Activated naive CD4-positive, alpha-beta T cell treated with anti-CD3 and anti-CD28 coated beads for 36 hours (primary cell): ENCODE measurements at places on chromosomes 16 and 17. TPM values are rescaled to one million over a fixed set of nuclear protein-coding genes. Genes with fewer than 3 reads are reported as not detected.

HSF4 gene
- 12.3 TPM for total RNA-seq

CDRT4 gene
- total RNA-seq, result 1.0 TPM

PRRT2 gene
- total RNA-seq, result 0.83 TPM

PEMT gene
- total RNA-seq, result 33.7 TPM

EMP2 gene
- not detected for total RNA-seq

KRTAP1-1 gene
- total RNA-seq, result not detected

FOXN1 gene
- total RNA-seq, result not detected

ENPP7 gene
- not detected for total RNA-seq

PIMREG gene
- total RNA-seq, result 19.0 TPM

SMIM5 gene
- not detected for total RNA-seq

HLF gene
- total RNA-seq, result 0.86 TPM

ABCA8 gene
- total RNA-seq, result not detected

- no peak overlapping the region for H3K4me3 ChIP-seq
- H3K27ac ChIP-seq, result no peak overlapping the region
- peaks cover 8% of the 10 kb centered on the region for H3K36me3 ChIP-seq
- peaks cover 29% of the 10 kb centered on the region for H3K4me1 ChIP-seq
These were observed 45.8 kb downstream of the MPRIP start for GRCh38 chr17:17088086-17088485.

DNA sequence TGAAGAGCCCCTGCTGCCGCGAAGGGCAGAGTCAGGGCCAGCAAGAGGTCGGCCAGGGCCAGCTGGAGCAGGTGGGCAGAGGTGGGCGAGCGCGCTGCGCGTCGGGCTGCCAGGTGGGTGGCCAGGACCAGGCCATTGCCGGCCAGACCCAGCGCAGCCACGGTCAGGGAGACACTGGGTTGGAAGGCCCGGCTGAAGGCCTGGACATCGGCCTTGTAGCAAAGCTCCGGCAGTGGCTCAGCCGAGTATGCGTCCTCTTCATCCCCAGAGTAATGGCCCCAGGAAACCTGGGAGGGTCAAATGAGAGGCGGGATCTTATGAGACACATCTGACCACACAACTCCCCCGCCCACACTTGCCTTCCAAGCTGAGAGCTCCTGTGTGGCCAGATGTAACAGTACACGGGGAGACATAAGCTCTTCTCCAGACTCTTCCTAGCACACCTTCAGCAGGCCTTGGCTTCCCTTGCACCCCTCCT lies 1.3 kb downstream of the CCR10 start:
- DNase-seq, result no peak
- no peak overlapping the region for H3K4me3 ChIP-seq
- H3K36me3 ChIP-seq, result no peaks in the 10 kb centered on the region

GRCh38 chr16:81876273-81876900 lies 97.3 kb downstream of the PLCG2 start:
- H3K4me1 ChIP-seq, result peaks cover 12% of the 10 kb centered on the region
- H3K4me3 ChIP-seq, result no peak overlapping the region
- no peaks in the 10 kb centered on the region for H3K36me3 ChIP-seq
- H3K27me3 ChIP-seq, result no peaks in the 10 kb centered on the region
- H3K27ac ChIP-seq, result no peak overlapping the region

GRCh38 chr16:3486506-3487215 lies 8.6 kb downstream of the C16orf90 start:
- DNase-seq, result no peak
- H3K27me3 ChIP-seq, result no peaks in the 10 kb centered on the region
- H3K36me3 ChIP-seq, result peaks cover 21% of the 10 kb centered on the region
- no peak overlapping the region for H3K27ac ChIP-seq
- no peaks in the 10 kb centered on the region for H3K4me1 ChIP-seq

DNA sequence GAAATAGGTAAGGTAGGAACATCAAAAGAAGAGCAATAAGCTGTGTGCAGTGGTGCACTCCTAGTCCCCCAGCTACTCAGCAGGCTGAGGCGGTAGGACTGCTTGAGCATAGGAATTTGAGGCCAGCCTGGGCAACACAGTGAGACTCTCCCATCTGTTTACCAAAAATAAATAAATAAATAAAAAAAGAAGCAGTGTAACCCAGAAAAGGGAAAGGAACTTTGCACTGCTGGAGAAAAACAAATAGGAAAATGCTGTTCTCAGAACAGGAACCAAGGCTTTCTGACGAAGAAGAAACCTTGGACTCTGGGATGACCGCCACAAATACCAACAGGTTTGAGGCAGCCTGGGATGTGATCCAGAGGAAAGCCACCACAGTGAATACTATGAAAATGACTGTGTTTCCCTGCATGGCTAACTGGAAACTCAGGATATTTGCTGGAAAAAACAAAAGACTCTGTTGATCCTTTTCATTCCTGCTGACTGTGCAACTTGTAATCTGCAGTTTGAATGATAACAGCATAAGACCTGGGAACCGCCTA lies 41.2 kb downstream of the TTC19 start:
- no peak for DNase-seq
- no peak overlapping the region for H3K4me3 ChIP-seq
- H3K4me1 ChIP-seq, result peaks cover 11% of the 10 kb centered on the region
- H3K36me3 ChIP-seq, result peaks cover 39% of the 10 kb centered on the region
- peak overlapping the region; percentile 61 for H3K27ac ChIP-seq
- no peaks in the 10 kb centered on the region for H3K27me3 ChIP-seq

- H3K27me3 ChIP-seq, result peaks cover 8% of the 10 kb centered on the region
- H3K4me3 ChIP-seq, result peak overlapping the region; percentile 87
- H3K27ac ChIP-seq, result no peak overlapping the region
- peak; percentile 21 for DNase-seq
These were observed 792 bp downstream of the TMEM231 start for GRCh38 chr16:75555213-75555706.

GRCh38 chr17:17513626-17514025 lies 17.4 kb upstream of the RASD1 start:
- H3K27ac ChIP-seq, result no peak overlapping the region
- no peaks in the 10 kb centered on the region for H3K27me3 ChIP-seq
- H3K4me3 ChIP-seq, result no peak overlapping the region
- no peaks in the 10 kb centered on the region for H3K36me3 ChIP-seq

- DNase-seq, result no peak
- H3K4me3 ChIP-seq, result no peak overlapping the region
- peaks cover 3% of the 10 kb centered on the region for H3K4me1 ChIP-seq
- H3K27me3 ChIP-seq, result no peaks in the 10 kb centered on the region
These were observed 32.6 kb downstream of the PLXDC1 start for GRCh38 chr17:39118674-39119419.

GRCh38 chr16:25478476-25478875 lies 213.3 kb upstream of the HS3ST4 start:
- no peak for DNase-seq
- H3K36me3 ChIP-seq, result no peaks in the 10 kb centered on the region
- H3K27me3 ChIP-seq, result no peaks in the 10 kb centered on the region
- H3K4me1 ChIP-seq, result no peaks in the 10 kb centered on the region
- no peak overlapping the region for H3K27ac ChIP-seq

DNA sequence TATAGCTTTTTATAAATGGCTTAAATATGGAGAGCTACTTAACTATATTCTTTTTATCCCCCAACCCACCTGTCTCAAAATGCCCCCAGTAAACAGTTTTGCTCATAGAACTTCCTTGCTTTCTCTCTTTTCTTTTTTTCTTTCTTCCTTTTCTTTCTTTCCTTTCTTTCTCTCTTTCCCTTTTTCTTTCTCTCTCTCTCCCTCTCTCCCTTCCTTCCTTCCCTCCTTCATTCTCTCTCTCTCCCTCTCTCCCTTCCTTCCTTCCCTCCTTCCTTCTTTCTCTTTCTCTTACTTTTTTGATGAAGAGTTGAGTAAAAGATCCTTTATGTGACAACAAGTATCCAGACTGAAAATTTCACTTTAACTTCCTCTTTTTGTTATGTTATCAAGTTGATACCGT lies 48.2 kb downstream of the KCNJ2 start:
- no peak for DNase-seq
- no peak overlapping the region for H3K4me3 ChIP-seq
- no peaks in the 10 kb centered on the region for H3K36me3 ChIP-seq

DNA sequence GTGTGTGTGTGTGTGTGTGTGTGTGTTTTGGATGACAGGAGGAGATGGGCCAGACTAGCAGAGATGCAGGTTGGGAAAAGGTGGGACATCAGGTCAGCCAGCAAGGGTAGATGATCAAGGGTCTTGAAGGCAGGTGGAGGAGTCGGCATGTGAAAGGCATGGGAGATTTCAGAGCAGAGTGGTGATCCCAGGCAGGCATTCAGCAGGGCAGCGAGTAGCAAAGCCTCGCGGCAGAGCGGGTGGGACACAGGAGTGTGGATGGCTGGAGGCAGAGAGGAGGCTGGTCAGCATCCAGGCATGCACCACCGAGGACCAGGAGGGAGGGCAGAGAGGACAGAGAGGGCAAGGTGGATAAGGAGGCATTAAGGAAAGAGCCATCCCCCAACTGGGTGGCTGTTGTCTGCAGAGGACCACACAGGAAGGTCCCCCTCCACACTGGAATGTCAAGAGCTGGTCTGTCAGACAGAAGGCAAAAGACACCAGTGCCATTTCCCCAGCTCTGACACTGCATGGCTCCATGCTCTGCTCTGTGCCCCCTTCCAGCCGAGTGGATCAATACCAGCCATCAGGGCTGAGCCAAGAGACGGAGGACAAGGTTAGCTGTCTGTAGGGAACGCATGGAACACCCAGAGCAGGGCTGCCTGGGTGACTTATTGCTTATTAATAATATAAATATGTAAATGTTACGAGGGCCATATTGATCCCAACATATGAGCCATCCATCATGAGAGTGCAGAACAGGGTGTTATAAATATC lies 74.8 kb upstream of the RPL38 start:
- H3K4me3 ChIP-seq, result no peak overlapping the region
- no peak overlapping the region for H3K27ac ChIP-seq
- peaks cover 18% of the 10 kb centered on the region for H3K27me3 ChIP-seq
- no peaks in the 10 kb centered on the region for H3K36me3 ChIP-seq
- no peak for DNase-seq
- no peaks in the 10 kb centered on the region for H3K4me1 ChIP-seq

GRCh38 chr16:56363781-56364565 lies 61.4 kb downstream of the AMFR start:
- H3K27ac ChIP-seq, result no peak overlapping the region
- H3K4me3 ChIP-seq, result no peak overlapping the region
- DNase-seq, result no peak
- peaks cover 12% of the 10 kb centered on the region for H3K36me3 ChIP-seq
- H3K27me3 ChIP-seq, result no peaks in the 10 kb centered on the region

DNA sequence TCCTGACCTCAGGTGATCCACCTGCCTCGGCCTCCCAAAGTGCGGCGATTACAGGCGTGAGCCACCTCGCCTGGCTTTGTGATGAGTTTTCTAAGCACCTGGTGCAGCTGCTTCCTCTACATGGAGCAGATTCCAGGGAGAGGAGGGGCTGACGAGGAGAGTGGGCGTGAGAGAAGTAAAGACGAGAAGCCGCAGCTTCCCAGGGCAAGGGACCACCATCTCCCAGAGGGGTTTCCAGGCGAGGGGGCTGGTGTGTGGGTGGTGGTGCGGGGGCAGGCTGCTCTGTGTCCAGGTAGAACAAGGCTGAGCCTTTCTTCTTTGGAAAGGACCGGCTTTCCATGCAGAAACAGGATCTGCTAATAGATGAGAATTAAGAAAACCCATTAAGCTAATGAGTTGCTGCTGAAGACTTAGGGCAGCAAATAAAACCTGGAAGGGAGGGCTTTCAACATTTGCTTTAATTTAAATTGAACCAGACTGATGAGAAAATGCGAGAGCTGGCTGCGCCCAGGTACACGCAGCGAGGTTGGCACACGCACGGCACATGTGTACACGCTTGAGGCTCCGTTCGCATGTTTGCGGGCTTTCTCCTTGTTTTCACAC lies 236.7 kb downstream of the RBFOX3 start:
- no peak overlapping the region for H3K27ac ChIP-seq
- H3K36me3 ChIP-seq, result no peaks in the 10 kb centered on the region
- H3K27me3 ChIP-seq, result peaks cover 17% of the 10 kb centered on the region
- H3K4me3 ChIP-seq, result no peak overlapping the region

GRCh38 chr17:79570653-79571052 lies 40.2 kb downstream of the RBFOX3 start:
- H3K4me3 ChIP-seq, result no peak overlapping the region
- no peak overlapping the region for H3K27ac ChIP-seq
- no peaks in the 10 kb centered on the region for H3K4me1 ChIP-seq
- no peaks in the 10 kb centered on the region for H3K36me3 ChIP-seq
- peaks cover 4% of the 10 kb centered on the region for H3K27me3 ChIP-seq
- DNase-seq, result no peak

GRCh38 chr17:41440531-41441033 lies at the start of gene KRT38:
Gene KRT38 (minus strand): TSS chr17:41440983. CDS start chr17:41440921, 62 bp downstream.
- no peak within 1 kb of the TSS for H3K27ac ChIP-seq
- no peak for DNase-seq
- no peaks in the 10 kb centered on the region for H3K36me3 ChIP-seq
- no peaks in the 10 kb centered on the region for H3K27me3 ChIP-seq
- H3K4me3 ChIP-seq, result no peak within 1 kb of the TSS
- H3K4me1 ChIP-seq, result no peaks in the 10 kb centered on the region

GRCh38 chr17:17810084-17810894 lies 26.5 kb downstream of the SREBF1 start:
- no peak overlapping the region for H3K27ac ChIP-seq
- H3K4me3 ChIP-seq, result no peak overlapping the region
- DNase-seq, result no peak
- H3K4me1 ChIP-seq, result peaks cover 10% of the 10 kb centered on the region
- peaks cover 20% of the 10 kb centered on the region for H3K36me3 ChIP-seq
- H3K27me3 ChIP-seq, result no peaks in the 10 kb centered on the region

DNA sequence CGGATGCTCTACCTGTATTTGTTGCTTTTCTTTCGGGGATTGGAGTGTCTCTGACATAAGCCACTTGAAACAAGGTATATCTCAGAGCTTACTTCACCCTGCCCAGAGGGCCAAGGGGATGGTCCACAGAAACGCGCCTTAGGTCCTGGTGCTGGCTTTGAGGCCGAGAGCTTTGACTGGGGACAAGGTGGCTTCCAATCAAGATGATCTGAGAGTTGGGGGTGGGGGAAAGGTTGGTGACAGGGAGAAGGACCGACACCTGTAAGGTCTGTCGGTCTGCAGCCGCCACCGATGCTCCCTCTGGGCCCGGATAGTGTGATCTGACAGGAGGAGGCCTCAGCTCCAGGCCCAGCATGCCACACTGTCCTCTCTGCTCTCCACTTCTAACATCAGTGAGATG lies 21.8 kb upstream of the SPATA32 start:
- H3K27me3 ChIP-seq, result no peaks in the 10 kb centered on the region
- H3K36me3 ChIP-seq, result peaks cover 45% of the 10 kb centered on the region
- no peak for DNase-seq
- peaks cover 5% of the 10 kb centered on the region for H3K4me1 ChIP-seq
- H3K27ac ChIP-seq, result peak overlapping the region; percentile 90
